Large intestine (tissue), 12 donors: ENCODE measurements at places on chromosomes 13 and 19.

- no peak for DNase-seq
These were observed 428.6 kb downstream of the RFC3 start for GRCh38 chr13:34246511-34246910.

GRCh38 chr13:66875264-66875663 is 354.9 kb downstream of the PCDH9 start:
- DNase-seq = no peak

DNA sequence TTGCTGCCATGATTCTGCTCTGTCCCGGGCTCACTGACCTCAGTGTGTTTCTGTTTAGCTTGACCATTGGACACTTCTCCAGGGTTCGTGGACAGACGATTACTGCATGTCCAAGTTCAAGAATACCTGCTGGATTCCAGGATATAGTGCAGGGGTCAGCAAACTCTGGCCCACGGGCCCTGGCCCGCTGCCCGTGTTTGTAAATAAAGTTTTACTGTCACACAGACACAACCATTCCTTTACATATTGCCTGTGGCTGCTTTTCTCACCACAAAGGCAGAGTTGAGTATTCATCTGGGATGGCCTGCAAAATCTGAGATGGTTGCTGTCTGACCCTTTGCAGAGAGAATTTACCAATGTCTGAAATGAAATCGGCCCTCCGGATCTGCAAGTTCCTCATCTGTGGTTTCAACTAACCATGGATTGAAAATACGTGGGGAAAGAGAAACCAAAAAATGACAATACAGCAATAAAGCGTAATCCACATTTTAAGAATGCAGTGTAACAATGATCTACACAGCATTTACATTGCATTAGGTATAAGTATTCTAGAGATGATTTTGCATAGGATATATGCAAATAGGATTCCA is 25.9 kb upstream of the F2RL3 start:
- no peak for DNase-seq

GRCh38 chr13:100921139-100921538 is 246.5 kb upstream of the TMTC4 start:
- DNase-seq = no peak

DNA sequence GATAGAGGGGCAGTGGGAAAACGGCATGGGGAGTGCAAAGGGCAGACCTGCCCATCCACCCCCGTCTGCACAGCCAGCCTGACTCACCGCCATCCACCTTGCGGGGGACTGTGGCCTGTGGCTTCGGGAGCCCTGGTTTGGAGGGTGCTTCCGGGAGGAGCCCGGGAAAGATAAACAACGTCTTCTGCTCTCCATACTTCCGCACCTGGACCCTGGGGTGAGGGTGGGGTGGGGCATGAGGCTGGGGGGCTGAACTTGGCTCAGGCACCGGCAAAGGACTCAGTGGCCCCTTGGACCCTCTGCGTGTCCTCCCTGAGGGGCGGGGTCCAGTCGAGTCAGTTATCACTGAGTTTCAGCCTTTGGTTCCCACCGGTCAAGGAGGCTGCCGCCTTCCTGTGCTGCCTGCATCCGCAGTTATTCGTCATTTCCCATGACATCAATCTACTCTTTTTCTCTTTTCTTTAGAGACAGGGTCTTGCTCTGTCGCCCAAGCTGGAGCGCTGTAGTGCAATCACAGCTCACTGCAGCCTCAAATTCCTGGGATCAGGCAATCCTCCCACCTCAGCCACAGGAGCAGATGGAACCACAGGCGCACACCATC is 3.2 kb downstream of the GPR108 start:
- no peak for DNase-seq

- no peak for DNase-seq
These were observed 7.6 kb downstream of the MBD3L2B start for GRCh38 chr19:7013678-7014077.

- DNase-seq = peak; percentile 69
These were observed 592 bp upstream of the TRIP10 start for GRCh38 chr19:6738787-6739389.

GRCh38 chr13:82248762-82249161 is 1633.5 kb downstream of the SLITRK1 start:
- DNase-seq = no peak

GRCh38 chr13:112968910-112969691 is at the start of gene MCF2L:
Gene MCF2L, plus strand, starts transcription at chr13:112969214. Its CDS starts 166 bp downstream, at chr13:112969380.
- DNase-seq = peak; percentile 79

DNA sequence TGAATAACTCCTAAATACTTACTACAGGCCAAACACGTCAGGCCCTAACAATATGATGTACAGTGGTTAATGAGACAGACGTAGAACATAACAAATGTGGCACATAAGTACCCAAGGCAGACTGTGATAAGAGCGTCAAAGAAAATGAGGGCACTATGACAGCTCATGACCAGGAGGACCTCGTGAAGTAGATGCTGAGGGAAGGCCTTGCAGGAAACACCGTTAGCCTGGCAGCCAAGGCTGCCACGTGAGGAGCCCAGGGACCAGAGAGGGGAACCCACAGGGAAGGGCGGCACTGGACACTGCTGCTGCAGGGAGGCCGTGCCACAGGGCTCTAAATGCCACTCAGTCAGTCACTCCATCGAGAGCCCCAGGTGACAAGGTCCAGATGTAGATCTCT is 5.7 kb downstream of the TUBGCP3 start:
- DNase-seq = no peak

DNA sequence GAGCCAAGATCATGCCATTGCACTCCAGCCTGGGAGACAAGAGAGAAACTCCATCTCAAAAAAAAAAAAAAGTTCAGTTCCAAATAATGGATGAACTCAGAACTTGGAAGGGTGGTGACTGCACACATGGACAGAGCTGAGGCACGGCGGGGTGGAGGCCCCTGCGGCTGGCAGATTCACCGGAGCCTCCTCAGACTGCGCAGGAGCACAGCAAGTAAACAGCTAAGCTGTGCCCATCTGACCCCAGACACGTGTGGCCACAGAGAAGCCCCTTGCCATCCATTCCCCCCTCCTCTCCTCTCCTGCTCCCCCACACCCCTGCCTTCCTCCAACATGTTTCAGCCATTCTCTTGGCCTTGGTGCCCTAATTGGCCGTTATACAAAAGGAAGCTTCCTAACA is 15.6 kb upstream of the PROZ start:
- DNase-seq = no peak

GRCh38 chr13:33723772-33724435 is 94.0 kb upstream of the RFC3 start:
- DNase-seq = peak; percentile 78

- DNase-seq = no peak
These were observed 220.3 kb downstream of the RAP2A start for GRCh38 chr13:97654236-97654635.

DNA sequence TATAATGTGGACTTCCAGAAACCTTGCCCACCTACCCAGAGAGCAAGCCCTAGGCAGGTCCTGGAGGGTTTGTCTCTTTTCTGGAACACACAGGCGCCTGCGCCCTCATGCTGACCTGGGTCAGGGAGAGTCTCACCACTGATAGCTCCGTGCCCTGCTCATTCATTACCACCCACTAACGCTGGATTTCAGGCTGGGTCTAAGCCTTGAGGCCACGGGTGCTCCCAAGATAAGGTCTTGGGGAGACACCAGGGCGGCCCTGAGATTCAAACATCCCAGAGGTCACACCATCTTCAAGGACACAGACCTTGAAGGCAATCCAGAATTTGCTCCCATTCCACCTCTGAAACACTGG is 5.1 kb downstream of the S1PR2 start:
- no peak for DNase-seq

DNA sequence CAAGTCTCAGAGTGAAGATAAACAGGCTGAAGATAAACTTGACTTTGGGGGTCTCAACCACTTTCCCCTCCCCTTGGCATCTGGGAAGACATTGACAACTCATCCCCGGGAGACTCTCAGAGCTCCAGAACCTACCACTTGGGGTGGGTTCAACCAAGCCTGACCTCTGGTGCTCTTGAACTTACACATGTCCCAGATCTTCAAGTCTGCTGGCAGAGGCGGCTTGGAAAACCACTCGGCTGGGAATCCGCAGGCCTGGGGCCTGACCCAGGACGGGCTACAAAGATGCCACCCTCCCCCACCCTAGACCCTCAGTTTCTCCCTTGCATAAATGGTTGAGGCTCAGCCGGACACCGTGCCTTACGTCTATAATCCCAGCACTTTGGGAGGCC is 512 bp downstream of the LRRC8E start:
- DNase-seq = no peak

- no peak for DNase-seq
These were observed 67.3 kb downstream of the PCDH17 start for GRCh38 chr13:57698851-57699250.
